Stomach (tissue), 19 donors: ENCODE measurements at places on chromosomes 2 and 18. TPM values are rescaled to one million over a fixed set of nuclear protein-coding genes. Genes with fewer than 3 reads are reported as not detected.
A peak's percentile ranks its signal among the peaks of the same experiment; 100 is the strongest.

- no peaks in the 10 kb centered on the region for H3K27me3 ChIP-seq
- peak overlapping the region; percentile 20 for H3K27ac ChIP-seq
- no peak for DNase-seq
- H3K4me3 ChIP-seq = no peak overlapping the region
- no peaks in the 10 kb centered on the region for H3K4me1 ChIP-seq
These were observed 90.5 kb upstream of the TMEM247 start for GRCh38 chr2:46388881-46389280.

DNA sequence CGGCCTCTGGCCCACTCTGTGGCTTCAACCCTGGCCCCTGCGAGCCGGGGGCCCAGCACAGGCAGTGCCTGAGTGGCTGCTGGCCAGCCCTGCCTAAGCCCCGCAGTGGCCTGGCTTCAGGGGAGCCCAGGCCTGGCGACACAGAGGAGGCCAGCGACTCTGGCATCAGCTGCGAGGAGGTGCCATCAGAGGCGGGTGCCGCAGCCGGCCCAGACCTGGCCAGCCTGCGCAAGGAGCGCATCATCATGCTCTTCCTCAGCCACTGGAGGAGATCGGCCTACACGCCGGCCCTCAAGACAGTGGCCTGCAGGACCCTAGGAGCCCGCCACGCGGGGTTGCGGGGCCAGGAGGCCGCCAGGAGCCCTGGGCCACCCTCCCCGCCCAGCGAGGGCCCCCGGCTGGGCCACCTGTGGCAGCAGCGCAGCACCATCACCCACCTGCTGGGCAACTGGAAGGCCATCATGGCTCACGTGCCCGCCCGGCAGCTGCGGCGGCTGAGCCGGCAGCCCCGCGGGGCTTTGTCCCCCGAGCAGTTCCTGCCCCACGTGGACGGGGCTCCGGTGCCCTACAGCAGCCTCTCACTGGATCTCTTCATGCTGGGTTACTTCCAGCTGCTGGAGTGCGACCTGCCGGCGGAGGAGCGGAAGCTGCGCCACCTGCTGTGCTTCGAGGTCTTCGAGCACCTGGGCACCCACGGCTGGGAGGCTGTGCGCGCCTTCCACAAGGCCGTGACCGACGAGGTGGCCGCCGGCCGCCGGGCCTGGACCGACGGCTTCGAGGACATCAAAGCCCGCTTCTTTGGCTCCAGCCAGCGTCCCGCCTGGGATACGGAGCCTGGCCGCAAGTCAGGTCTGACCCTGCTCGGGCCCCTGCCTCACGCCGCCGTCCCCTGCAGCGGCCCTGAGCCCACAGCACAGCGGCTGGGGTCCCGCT, 7.5 kb upstream of the KLHL30 start:
- DNase-seq = no peak
- no peak overlapping the region for H3K27ac ChIP-seq
- H3K4me1 ChIP-seq = peaks cover 6% of the 10 kb centered on the region
- no peaks in the 10 kb centered on the region for H3K27me3 ChIP-seq
- H3K36me3 ChIP-seq = no peaks in the 10 kb centered on the region

DNA sequence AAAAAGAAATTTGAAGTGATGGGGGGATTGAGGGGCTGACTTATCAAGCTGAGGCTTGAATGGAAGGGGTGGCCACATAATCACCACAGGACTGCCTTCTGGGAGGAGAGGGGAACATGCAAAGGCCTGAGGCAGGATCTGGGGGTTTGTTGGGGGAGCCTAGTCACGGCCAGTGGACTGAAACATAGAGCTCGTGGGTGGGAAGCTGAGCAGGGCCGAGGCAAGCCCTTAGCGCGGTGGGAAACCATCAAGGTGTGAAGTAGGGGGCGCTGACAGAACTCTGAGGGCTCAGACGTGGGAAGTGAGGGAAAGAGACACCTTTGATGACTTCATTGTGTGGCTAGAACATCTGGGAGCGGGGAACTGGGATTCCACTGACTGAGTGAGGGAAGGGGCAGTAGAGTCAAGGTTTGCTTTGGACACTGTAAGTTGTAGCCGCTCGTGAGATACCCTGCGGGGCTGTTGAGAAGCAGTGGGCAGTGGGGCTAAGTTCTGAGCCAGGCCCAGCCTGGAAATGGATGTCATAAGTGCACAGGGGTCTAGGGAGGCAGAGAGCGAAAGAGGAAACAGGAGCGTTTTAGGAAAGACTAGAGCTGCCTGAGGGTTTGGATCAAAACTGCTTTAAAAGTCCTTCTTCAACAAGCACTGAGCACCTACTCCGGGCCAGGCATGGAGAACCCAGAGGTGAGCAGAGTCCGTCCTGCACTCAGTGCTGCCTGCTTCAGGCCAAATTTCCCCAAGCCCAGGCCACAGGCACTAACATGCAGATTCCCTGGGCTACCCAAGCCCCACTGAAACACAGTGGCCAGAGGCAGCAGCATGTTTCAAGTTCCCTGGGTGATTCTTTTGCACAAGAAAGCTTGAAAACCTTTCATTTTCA, 686 bp upstream of the SNORC start:
- DNase-seq = no peak
- H3K36me3 ChIP-seq = no peaks in the 10 kb centered on the region
- H3K27me3 ChIP-seq = no peaks in the 10 kb centered on the region

DNA sequence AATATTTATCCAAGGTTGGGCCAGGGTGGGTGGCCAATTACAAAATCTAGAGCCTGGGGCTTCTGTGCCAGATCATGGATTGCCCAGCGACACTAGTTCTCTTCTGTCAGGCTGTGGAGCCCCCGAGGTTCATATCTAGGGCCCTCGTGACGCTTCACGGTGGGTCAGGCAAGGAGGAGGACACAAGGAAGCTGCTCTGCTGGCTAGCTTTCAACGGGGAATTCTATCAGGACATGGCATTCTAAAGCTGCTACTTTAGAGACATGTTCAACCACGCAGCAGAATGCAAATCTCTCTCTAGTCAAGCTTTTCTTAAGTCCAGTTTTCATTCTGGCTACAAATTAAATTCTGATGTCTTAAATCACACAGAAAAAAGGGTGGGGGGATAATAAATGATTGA, 180.2 kb downstream of the THADA start:
- no peak for DNase-seq
- H3K27me3 ChIP-seq = no peaks in the 10 kb centered on the region
- no peak overlapping the region for H3K4me3 ChIP-seq
- no peaks in the 10 kb centered on the region for H3K36me3 ChIP-seq

GRCh38 chr2:37837628-37838328, 87.3 kb upstream of the RMDN2 start:
- no peaks in the 10 kb centered on the region for H3K36me3 ChIP-seq
- H3K27ac ChIP-seq = peak overlapping the region; percentile 82
- no peak overlapping the region for H3K4me3 ChIP-seq
- H3K27me3 ChIP-seq = no peaks in the 10 kb centered on the region
- DNase-seq = no peak

GRCh38 chr18:50651334-50651733, 91.4 kb downstream of the MAPK4 start:
- H3K27me3 ChIP-seq = no peaks in the 10 kb centered on the region
- H3K4me1 ChIP-seq = peaks cover 6% of the 10 kb centered on the region
- H3K4me3 ChIP-seq = no peak overlapping the region
- DNase-seq = no peak
- no peaks in the 10 kb centered on the region for H3K36me3 ChIP-seq

- H3K36me3 ChIP-seq = no peaks in the 10 kb centered on the region
- DNase-seq = peak; percentile 10
These were observed 293.2 kb downstream of the ALK start for GRCh38 chr2:29628108-29628745.

- no peaks in the 10 kb centered on the region for H3K27me3 ChIP-seq
- H3K4me3 ChIP-seq = no peak overlapping the region
- H3K4me1 ChIP-seq = peaks cover 74% of the 10 kb centered on the region
- no peak overlapping the region for H3K27ac ChIP-seq
These were observed 136.8 kb downstream of the NEDD4L start for GRCh38 chr18:58180738-58181353.

DNA sequence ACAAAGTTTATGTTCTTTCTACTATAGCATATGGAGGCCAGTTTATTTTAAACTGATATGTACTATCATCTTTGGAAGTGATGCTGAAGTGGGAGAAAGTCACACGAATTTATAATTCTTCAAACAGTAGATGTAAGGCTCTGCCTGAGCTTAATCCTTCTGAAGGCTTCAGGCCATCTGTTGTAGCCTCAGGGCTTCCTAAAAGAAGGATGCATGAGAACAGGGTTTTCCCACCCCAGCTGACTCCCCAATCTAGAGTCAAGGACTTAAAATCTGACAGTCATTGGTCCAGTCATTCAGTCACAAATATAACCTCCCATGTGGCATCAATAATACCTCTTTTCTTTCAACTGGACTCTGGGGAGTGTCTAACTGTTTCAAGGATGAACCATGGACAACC, 330.5 kb downstream of the KCNS3 start:
- no peak overlapping the region for H3K4me3 ChIP-seq
- H3K36me3 ChIP-seq = no peaks in the 10 kb centered on the region
- H3K27me3 ChIP-seq = no peaks in the 10 kb centered on the region
- DNase-seq = no peak
- no peak overlapping the region for H3K27ac ChIP-seq

DNA sequence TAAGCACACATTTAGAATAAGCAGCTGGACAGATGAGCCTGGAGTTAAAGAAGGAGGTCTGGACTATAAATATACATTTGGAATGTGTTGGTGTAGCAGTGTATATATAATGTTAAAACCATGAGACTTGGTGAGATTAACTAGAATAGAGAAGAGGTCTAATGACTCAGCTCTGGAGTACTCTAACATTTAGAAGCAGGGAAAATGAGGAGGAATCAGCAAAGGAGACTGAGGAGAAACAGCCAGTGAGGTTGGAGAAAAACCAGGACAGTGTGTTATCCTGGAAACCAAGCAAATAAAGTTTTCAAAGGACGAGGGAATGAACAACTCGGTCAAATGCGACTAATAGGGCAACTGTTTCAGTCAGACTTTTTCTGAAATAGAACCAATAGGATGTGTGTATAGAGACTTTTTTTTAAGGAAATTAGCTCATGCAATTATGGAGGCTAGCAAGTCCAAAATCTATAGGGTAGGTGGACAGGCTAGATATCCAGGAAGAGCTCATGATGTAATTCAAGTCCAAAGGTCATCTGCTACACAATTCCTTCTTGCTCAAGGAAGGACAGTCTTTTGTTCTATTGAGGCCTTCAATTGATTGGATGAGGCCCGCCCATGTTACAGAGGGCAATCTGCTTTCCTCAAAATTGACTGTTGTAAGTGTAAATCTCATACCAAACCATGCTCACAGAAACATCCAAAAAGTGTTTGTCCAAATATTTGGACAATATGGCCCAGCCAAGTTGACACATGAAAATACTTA, 10.8 kb upstream of the SESTD1 start:
- DNase-seq = no peak
- peaks cover 48% of the 10 kb centered on the region for H3K4me1 ChIP-seq
- no peaks in the 10 kb centered on the region for H3K27me3 ChIP-seq
- H3K27ac ChIP-seq = no peak overlapping the region

- H3K27me3 ChIP-seq = no peaks in the 10 kb centered on the region
- H3K4me3 ChIP-seq = no peak overlapping the region
- H3K27ac ChIP-seq = no peak overlapping the region
- H3K36me3 ChIP-seq = peaks cover 3% of the 10 kb centered on the region
- H3K4me1 ChIP-seq = no peaks in the 10 kb centered on the region
These were observed 94.4 kb downstream of the FANCL start for GRCh38 chr2:58146707-58147106.

DNA sequence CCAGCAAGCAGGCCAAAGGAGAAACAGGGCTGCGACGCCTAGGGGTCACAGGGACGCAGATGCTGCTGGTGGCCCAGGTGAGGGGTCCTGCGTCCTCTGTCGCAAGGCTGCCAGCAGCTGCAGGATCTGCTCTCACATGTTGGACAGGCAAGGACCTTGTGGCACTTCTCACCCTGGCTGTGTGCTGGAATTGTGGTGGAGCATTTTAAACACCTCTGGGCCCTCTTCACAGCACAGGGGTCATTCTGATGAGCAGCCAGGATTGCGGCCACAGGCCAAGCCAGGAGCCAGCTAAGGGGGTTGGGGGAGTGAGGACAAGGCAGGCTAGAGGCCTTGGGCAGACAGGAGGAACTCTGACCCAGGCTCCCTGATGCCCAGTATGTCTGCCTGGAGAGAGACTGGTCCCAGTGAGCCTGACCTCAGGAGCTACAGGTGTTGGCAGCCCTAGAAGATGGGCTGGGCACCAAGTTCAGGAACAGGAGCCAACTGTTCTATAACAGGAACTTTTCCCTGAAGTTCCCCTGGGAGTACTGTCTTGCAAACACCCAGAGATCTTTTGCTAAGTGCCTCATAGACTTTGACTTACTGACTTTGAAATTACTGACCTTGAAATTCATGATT, 40.2 kb downstream of the EFR3B start:
- H3K4me3 ChIP-seq = no peak overlapping the region
- H3K4me1 ChIP-seq = peaks cover 17% of the 10 kb centered on the region
- DNase-seq = no peak

DNA sequence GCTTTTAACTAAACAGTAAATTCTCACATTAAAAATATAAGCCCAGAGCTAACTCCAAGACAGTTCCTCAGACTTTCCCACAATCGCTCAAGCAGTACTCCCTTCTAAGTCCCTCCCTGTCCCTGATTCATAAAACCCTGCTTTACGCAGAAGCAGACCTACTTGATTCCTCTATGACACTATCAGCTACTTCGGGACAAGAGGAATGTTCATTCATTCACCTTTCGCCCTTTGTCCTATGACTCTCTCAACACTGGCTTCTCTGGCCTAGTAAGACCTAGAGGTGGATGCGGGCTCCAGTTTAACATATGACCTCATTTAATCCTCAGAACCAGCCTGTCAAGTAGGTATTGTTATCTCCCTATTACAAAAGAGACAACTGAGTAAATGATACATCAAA, 10.2 kb downstream of the LPIN2 start:
- no peaks in the 10 kb centered on the region for H3K27me3 ChIP-seq
- peaks cover 17% of the 10 kb centered on the region for H3K36me3 ChIP-seq
- peaks cover 47% of the 10 kb centered on the region for H3K4me1 ChIP-seq

DNA sequence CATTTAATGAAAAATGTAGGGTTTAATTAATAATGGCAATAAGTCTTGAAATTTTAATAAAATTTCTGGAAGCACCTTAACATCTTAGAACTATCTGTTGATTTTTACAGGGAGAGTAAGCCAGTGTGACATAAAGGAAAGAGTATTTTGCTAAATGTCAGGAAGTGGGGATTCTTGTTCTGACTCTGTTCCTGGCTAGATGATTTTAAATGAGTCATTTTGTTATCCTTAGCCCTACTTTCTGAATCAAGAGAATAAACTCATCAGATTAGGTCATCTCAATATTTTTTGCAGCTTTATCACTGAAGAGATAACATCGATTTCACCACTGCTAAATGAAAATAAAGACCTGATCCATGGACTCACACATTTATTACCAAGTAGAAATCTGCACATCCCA, 377.5 kb upstream of the CYRIA start:
- H3K4me3 ChIP-seq = no peak overlapping the region
- H3K27me3 ChIP-seq = no peaks in the 10 kb centered on the region
- H3K36me3 ChIP-seq = no peaks in the 10 kb centered on the region
- DNase-seq = no peak
- H3K4me1 ChIP-seq = no peaks in the 10 kb centered on the region

DNA sequence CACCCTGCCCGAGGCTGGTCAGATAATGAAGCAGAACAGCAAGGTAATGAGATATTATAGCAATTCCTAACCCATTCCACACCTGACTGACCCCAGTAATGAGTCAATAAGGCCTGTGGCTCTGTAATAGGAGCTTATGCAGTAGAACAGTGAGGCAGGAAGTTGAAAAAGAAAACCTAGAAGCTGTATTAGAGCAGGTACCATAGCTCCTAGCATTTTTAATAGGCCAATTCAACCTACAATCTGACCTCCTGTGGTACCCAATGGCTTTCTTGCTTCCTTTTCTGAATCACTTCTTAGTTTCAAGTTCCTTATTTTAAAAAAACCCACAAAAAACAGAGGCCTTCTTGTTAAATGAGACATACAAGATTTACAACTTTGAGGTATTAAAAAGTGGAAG, 43.6 kb upstream of the MAP2 start:
- H3K4me3 ChIP-seq = no peak overlapping the region
- H3K27me3 ChIP-seq = no peaks in the 10 kb centered on the region
- no peak overlapping the region for H3K27ac ChIP-seq
- no peaks in the 10 kb centered on the region for H3K36me3 ChIP-seq

PRSS56 gene
- not detected for total RNA-seq

FOXD4L1 gene
- not detected for total RNA-seq

RBBP8 gene
- 32.1 TPM for total RNA-seq
